ENCODE measurements at places on chromosomes 7 and 10. TPM values are rescaled to one million over a fixed set of nuclear protein-coding genes. Genes with fewer than 3 reads are reported as not detected.

CTAGE15 gene
- total RNA-seq, result not detected

FAM180A gene
- 1.7 TPM for total RNA-seq

ZNF804B gene
- total RNA-seq, result not detected

ZWINT gene
- 24.2 TPM for total RNA-seq

SEMA3A gene
- total RNA-seq, result 18.4 TPM
